Spinal cord (tissue), 10 donors: ENCODE measurements at places on chromosomes 2 and 18. TPM values are rescaled to one million over a fixed set of nuclear protein-coding genes. Genes with fewer than 3 reads are reported as not detected.
A peak's percentile ranks its signal among the peaks of the same experiment; 100 is the strongest.

The DCDC2C gene
- 1.3 TPM for total RNA-seq

The ABCB11 gene
- total RNA-seq: 0.66 TPM

The SCN3A gene
- total RNA-seq: 91.1 TPM

The DSG4 gene
- total RNA-seq: not detected

The PLCD4 gene
- total RNA-seq: 9.0 TPM

The FOXI3 gene
- total RNA-seq: 0.06 TPM

The AQP12A gene
- total RNA-seq: not detected

The LIMS4 gene
- total RNA-seq: 0.89 TPM

The MALL gene
- total RNA-seq: 8.8 TPM

The SOX11 gene
- total RNA-seq: 26.8 TPM

The GALR1 gene
- total RNA-seq: 3.2 TPM

DNA sequence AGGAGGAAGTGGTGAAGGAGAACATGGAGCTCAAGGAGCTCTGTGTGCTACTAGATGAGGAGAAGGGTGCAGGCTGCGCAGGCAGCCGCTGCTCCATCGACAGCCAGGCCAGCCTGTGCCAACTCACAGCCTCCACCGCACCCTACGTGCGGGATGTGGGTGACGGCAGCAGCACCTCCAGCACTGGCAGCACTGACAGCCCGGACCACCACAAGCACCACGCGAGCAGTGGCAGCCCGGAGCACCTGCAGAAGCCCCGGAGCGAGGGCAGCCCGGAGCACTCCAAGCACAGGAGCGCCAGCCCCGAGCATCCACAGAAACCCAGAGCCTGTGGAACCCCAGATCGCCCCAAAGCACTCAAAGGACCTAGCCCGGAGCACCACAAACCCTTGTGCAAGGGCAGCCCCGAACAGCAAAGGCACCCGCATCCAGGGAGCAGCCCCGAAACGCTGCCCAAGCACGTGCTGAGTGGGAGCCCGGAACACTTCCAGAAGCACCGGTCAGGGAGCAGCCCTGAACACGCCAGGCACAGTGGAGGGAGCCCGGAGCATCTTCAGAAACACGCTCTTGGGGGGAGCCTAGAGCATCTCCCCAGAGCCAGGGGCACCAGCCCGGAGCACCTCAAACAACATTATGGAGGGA is 9.0 kb downstream of the CCDC85A start:
- H3K36me3 ChIP-seq: peaks cover 10% of the 10 kb centered on the region
- no peak overlapping the region for H3K4me3 ChIP-seq
- H3K4me1 ChIP-seq: no peaks in the 10 kb centered on the region
- no peak for DNase-seq
- no peak overlapping the region for H3K27ac ChIP-seq

- H3K27ac ChIP-seq: no peak overlapping the region
- H3K36me3 ChIP-seq: peaks cover 7% of the 10 kb centered on the region
- H3K4me3 ChIP-seq: no peak overlapping the region
- H3K27me3 ChIP-seq: peaks cover 4% of the 10 kb centered on the region
- H3K4me1 ChIP-seq: peaks cover 30% of the 10 kb centered on the region
- DNase-seq: no peak
Observed at GRCh38 chr2:109387221-109387735, 226.5 kb downstream of the SEPTIN10 start.

- peaks cover 11% of the 10 kb centered on the region for H3K27me3 ChIP-seq
- no peaks in the 10 kb centered on the region for H3K36me3 ChIP-seq
- peaks cover 27% of the 10 kb centered on the region for H3K4me1 ChIP-seq
- H3K27ac ChIP-seq: peak overlapping the region; percentile 73
- H3K4me3 ChIP-seq: peak overlapping the region; percentile 12
Observed at GRCh38 chr2:85578243-85579180, 1.1 kb downstream of the VAMP8 start.

DNA sequence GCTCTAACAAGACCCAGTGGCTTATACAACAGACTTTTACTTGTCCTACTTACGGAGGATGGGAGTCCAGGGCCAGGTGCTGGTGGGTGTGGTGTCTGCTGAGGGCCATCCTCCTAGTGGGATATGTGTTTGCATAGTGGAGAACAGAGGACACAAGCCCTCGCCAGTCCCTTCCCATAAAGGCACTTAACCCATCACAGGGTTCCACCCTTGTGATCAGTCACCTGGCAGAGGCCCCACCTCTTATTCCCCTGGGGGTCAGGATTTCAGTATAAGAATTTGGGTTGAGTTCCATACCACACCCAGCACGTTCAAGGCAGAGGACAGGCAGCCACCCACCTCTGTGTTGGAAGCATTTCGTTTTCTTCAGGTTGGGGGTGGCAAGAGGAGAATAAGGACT is 259.0 kb downstream of the AGAP1 start:
- no peak overlapping the region for H3K27ac ChIP-seq
- DNase-seq: no peak

GRCh38 chr2:196372276-196372809 is 201.0 kb upstream of the STK17B start:
- H3K27ac ChIP-seq: no peak overlapping the region
- H3K4me3 ChIP-seq: no peak overlapping the region
- H3K36me3 ChIP-seq: no peaks in the 10 kb centered on the region
- H3K27me3 ChIP-seq: no peaks in the 10 kb centered on the region

DNA sequence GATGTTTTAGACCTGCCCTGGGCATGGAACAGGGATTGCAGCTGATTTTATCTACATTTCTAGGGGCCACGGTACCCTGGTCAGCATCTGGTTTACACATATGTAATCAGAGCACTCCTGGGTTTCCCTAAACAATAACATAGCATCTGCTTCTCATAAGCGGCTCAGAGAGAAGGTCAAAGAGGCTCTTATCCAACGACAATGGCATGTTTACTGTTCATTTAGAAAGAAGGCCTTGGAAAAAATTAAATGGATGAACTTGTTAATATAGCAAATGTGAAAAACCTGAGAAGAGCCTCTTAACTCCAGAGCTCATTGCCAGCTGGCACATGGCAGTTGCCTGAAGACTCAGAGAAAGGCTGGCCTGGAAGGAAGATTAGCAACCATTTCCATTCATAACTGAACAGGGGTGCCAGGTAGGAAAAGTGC is 202.8 kb upstream of the THUMPD2 start:
- H3K4me3 ChIP-seq: no peak overlapping the region
- DNase-seq: no peak
- no peak overlapping the region for H3K27ac ChIP-seq

DNA sequence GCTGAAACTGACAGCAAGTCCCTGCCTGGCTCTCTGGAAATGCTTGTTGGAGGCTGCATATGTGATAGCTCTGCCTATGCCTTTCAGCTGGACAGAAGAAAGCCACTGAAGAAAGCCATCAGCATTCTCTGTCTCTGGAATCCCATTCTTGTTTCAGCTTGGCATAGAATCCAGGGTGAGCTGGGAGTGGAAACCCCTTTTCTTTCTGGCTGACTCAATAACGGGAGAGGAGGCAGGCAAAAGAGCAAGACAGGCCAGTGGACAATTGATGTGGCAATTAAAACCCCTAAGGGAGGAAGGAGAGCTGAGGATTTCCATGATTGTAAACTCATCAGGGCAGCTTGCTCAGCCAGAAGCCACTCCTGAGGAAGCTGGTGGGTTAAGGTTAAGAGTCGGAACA is 208.1 kb downstream of the CLIP4 start:
- H3K27me3 ChIP-seq: no peaks in the 10 kb centered on the region
- DNase-seq: no peak
- H3K36me3 ChIP-seq: peaks cover 5% of the 10 kb centered on the region
- H3K4me3 ChIP-seq: no peak overlapping the region
- H3K4me1 ChIP-seq: peaks cover 8% of the 10 kb centered on the region
- no peak overlapping the region for H3K27ac ChIP-seq

- H3K4me3 ChIP-seq: no peak overlapping the region
- peak overlapping the region; percentile 93 for H3K27ac ChIP-seq
- DNase-seq: no peak
- no peaks in the 10 kb centered on the region for H3K36me3 ChIP-seq
- H3K4me1 ChIP-seq: peaks cover 62% of the 10 kb centered on the region
Observed at GRCh38 chr2:46337208-46337994, 40.2 kb downstream of the EPAS1 start.

- no peaks in the 10 kb centered on the region for H3K27me3 ChIP-seq
- no peaks in the 10 kb centered on the region for H3K36me3 ChIP-seq
- no peak for DNase-seq
- no peak overlapping the region for H3K4me3 ChIP-seq
- peaks cover 4% of the 10 kb centered on the region for H3K4me1 ChIP-seq
Observed at GRCh38 chr2:38492042-38492615, 110.6 kb downstream of the HNRNPLL start.

- no peak overlapping the region for H3K27ac ChIP-seq
- H3K27me3 ChIP-seq: no peaks in the 10 kb centered on the region
- H3K4me1 ChIP-seq: no peaks in the 10 kb centered on the region
- H3K4me3 ChIP-seq: no peak overlapping the region
- H3K36me3 ChIP-seq: no peaks in the 10 kb centered on the region
- DNase-seq: no peak
Observed at GRCh38 chr2:119025013-119025412, 83.0 kb downstream of the MARCO start.

- peak overlapping the region; percentile 85 for H3K27ac ChIP-seq
- no peak overlapping the region for H3K4me3 ChIP-seq
- no peak for DNase-seq
- no peaks in the 10 kb centered on the region for H3K27me3 ChIP-seq
Observed at GRCh38 chr2:51003345-51004192, 28.4 kb downstream of the NRXN1 start.

DNA sequence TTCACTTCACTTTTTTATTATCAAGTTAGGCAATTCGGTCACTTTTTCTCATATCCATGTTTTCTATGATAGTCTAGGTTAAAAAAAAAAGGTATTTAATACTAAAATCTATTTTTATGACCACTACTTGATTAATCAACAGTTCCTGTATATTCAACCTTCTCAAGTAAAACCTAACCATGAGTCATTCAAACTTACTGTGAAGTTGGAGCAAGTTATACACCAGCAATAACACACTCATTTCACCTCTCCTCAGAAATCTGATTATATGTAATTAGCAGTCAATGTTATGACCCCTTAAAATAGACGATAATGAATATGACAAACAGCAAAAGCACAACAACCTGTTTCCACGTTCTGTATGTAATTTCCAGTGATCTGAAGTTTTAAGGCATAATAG is 35.0 kb upstream of the ADAM17 start:
- no peaks in the 10 kb centered on the region for H3K4me1 ChIP-seq
- H3K27me3 ChIP-seq: no peaks in the 10 kb centered on the region
- H3K4me3 ChIP-seq: no peak overlapping the region

GRCh38 chr18:8706791-8707555 is 1.6 kb downstream of the MTCL1 start:
- H3K4me3 ChIP-seq: peak overlapping the region; percentile 47
- peaks cover 9% of the 10 kb centered on the region for H3K27me3 ChIP-seq
- H3K36me3 ChIP-seq: no peaks in the 10 kb centered on the region
- peak; percentile 85 for DNase-seq
- no peak overlapping the region for H3K27ac ChIP-seq
- H3K4me1 ChIP-seq: peaks cover 37% of the 10 kb centered on the region

- no peaks in the 10 kb centered on the region for H3K4me1 ChIP-seq
- no peak for DNase-seq
- no peak overlapping the region for H3K27ac ChIP-seq
- H3K27me3 ChIP-seq: no peaks in the 10 kb centered on the region
Observed at GRCh38 chr2:165897726-165898125, 55.9 kb downstream of the TTC21B start.

GRCh38 chr2:63444565-63445288 is 143.6 kb downstream of the WDPCP start:
- H3K27ac ChIP-seq: no peak overlapping the region
- H3K4me3 ChIP-seq: no peak overlapping the region
- no peaks in the 10 kb centered on the region for H3K27me3 ChIP-seq
- no peaks in the 10 kb centered on the region for H3K36me3 ChIP-seq

GRCh38 chr2:11856095-11856494 is 109.7 kb downstream of the LPIN1 start:
- H3K27me3 ChIP-seq: no peaks in the 10 kb centered on the region
- no peak overlapping the region for H3K27ac ChIP-seq
- H3K4me1 ChIP-seq: peaks cover 11% of the 10 kb centered on the region
- no peaks in the 10 kb centered on the region for H3K36me3 ChIP-seq
- H3K4me3 ChIP-seq: no peak overlapping the region

DNA sequence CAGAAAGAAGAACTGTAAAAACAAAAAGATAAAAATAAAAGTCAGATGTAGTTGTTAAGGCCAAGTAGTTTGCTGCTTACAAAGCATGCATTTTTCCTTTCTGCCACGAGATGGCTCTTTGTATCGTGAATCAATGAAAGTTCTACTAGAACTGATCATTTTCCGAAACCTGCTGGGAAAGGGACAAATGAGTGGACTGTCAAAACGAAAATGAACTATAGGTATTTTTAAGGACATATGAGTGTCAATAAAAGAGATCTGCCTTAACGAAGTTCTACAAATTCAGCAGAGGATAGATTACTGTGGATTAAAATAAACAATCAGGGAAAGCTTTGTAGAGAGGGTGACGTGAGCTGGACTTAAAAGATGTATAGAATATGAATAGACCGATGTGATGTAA is 15.0 kb upstream of the ELOA2 start:
- H3K36me3 ChIP-seq: no peaks in the 10 kb centered on the region
- no peaks in the 10 kb centered on the region for H3K4me1 ChIP-seq
- peak; percentile 33 for DNase-seq
- no peaks in the 10 kb centered on the region for H3K27me3 ChIP-seq
- H3K27ac ChIP-seq: no peak overlapping the region
- no peak overlapping the region for H3K4me3 ChIP-seq

DNA sequence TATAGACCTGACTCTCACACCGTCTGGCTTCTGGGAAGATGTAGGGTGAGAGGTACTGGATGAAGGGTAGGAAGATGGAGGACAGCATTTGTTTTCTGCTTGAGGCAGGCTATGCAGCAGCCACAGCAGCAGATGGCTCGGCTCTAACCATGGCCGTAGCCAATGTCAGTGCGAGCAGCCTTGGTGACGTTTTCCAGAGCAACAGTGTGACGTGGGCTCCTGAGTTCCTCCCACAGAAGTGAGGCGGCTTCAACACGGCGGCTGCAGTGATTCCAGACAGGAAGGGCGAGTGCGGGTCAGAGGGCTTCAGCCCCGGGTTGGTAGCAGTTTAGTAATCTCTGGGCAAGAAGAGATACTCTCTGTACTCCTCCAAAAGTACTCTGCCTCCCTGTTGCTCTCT is 133.0 kb upstream of the MYT1L start:
- H3K4me3 ChIP-seq: no peak overlapping the region
- DNase-seq: no peak
- H3K4me1 ChIP-seq: no peaks in the 10 kb centered on the region
- no peak overlapping the region for H3K27ac ChIP-seq
- H3K36me3 ChIP-seq: no peaks in the 10 kb centered on the region
